Hematopoietic multipotent progenitor cell treated with erythropoietin and hydrocortisone succinate and interleukin-3 and kit ligand, for 4 days (in vitro differentiated cells): ENCODE measurements at places on chromosomes 16 and 17.

DNA sequence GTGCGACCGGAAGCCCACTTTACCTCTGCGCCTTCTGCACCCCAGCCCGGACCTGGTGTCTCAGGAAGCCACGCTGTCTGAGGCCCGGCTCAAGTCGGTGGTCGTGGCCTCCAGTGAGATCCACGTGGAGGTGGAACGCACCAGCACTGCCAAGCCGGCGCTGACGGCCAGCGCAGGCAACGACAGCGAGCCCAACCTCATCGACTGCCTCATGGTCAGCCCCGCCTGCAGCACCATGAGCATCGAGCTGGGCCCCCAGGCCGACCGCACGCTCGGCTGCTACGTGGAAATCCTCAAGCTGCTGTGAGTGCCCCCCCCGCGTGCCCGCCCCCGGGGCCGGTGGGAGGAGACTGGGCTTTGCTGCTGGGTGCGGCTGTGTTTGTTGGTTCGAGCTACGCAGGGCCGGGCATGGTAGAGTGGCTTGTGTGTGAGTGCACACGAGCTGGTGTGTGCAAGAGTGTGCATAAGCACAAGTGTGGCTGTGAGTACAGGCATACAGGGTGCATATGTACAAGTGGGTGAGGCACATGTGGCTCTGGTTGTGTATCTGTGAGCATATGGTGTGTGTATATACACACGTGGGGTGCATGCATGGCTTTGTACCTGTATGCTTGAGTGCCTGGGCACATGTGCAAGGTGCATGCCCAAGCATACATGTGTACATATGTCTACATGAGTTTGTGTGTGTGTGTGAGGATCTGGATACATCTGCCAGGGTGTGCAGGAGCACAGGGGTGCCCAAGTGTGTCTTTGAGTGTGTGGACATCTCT is 100.6 kb upstream of the PLCG2 start:
- no peak for DNase-seq

GRCh38 chr17:59723041-59723440 is 15.6 kb downstream of the VMP1 start:
- DNase-seq: no peak

DNA sequence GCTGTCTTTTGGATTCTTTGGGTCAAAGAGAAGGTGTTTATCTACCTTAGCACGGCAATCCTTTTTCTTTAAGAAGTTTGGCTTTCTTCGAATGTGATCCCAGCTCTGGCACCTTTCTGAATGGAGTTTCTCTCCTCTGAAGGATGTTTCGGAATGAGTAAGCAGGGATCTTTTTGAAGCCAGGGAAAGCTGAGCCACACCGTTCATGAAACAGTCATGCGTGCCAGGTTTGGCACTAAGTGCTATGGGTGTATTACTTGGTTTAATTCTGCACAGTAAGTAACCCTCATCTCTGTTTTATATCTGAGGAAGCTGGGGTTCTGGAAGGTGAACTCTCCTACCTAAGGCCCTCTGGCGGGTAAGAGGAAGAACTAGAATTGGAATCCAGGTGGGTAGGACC is 234.5 kb downstream of the NTN1 start:
- no peak for DNase-seq

DNA sequence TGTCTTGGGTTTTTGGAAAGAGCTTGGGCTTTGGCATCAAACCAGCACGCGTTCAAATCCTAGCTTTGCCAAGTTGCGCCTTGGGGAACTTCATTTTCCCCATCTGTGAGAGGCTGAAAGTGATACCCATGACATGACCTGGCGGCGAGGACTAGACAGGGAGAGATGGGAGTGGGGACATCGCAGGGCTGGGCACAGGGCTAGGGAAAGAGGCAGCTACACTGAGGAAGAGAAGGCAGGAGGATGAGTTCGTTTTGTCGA is 202.9 kb downstream of the IRF8 start:
- no peak for DNase-seq

- peak; percentile 50 for DNase-seq
Observed at GRCh38 chr16:88967830-88968588, 9.0 kb downstream of the CBFA2T3 start.
